ENCODE measurements at places on chromosomes 5 and 9. TPM values are rescaled to one million over a fixed set of nuclear protein-coding genes. Genes with fewer than 3 reads are reported as not detected.

DNA sequence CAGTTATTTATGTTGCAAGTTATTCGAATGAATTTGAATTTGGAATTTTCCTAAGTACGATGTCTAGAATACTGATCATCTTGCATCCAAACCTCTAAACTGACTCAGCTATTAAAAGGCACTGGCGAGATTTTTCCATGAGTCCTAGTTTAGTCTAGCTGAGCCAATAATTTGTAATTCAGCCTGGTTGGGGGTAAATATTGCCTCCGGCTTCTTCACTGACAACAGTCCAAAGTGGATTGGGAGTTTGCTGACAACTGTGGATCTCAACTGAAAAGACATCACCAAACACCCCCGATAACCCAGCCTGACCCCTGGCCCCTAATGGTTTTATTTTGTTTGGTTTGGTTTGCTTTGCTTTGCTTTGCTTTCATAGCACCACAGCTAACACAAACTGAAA is 189.8 kb upstream of the DAPK1 start:
- no peak for DNase-seq

- no peak for DNase-seq
These were observed 350.0 kb downstream of the DEPDC1B start for GRCh38 chr5:60349891-60350415.

- DNase-seq: no peak
These were observed 92.5 kb downstream of the HTR4 start for GRCh38 chr5:148561801-148562311.

DNA sequence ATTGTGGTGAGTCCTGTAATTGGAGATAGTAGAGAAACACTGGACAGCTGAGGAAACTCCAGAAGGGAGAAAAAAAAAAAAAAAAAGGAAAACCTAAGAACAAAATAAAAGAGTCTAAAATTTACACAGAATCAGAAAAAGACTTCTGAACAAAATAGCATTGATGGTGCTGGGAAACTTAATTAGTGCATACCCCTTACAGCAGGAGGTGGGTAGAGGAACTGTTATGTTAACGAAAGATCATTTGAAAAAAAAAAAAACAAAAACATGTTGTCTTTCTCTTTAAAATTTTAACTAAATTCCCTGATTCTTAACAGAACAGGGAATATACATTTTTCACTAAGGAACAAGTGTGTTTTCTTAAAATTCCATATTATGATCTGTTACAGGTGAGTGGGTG is 11.6 kb upstream of the MTX3 start:
- DNase-seq: no peak

The C8G gene
- 0.96 TPM for total RNA-seq

The PCDHGA3 gene
- total RNA-seq: 0.94 TPM

DNA sequence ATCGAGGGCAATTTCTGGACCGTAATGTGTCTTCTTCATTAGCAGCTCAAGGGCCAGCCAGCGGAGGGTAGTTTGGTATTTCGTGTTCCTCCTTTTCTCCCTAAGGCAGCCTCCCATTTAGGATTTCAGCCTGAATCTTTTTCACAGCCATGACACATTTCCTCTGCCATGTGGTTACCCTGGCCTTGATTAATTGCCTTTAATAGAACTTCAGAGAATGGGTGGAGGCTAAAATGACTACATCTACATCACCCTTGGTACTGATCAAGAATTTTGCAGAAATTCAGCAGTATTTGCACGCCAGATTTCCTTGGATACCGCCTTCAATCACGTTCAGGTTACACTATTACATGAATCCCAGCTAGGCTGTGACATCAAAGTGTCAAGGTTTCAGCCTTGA is 58.0 kb downstream of the ADAMTS16 start:
- DNase-seq: no peak

- DNase-seq: no peak
These were observed 923 bp downstream of the RECK start for GRCh38 chr9:36037549-36038122.

- DNase-seq: no peak
These were observed 408.2 kb upstream of the PRR16 start for GRCh38 chr5:120055858-120056257.

The PCDHGA7 gene
- 0.83 TPM for total RNA-seq

- no peak for DNase-seq
These were observed 273.7 kb upstream of the PIK3R1 start for GRCh38 chr5:67941614-67942401.

GRCh38 chr9:114311571-114312512 is 11.1 kb upstream of the ORM1 start:
- no peak for DNase-seq

DNA sequence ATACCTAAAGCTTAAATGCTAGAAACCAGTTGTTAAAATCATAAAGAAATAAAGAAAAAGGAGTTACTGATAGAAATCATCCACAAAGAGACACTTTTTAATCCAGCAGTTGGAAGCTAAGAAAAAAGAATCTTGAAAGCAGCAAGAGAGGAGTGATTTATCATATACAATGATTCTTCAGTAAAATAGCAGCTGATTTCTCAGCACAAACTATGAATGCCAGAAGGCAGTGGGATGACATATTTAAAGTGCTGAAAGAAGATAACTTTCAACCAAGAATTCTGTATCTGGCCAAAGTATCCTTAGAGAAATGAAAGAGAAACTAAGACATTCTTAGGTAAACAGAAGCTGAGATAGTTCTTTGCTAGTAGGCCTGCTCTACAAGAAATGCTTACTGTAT is 366.0 kb downstream of the HTR1A start:
- no peak for DNase-seq

- no peak for DNase-seq
These were observed 27.1 kb downstream of the ZNF608 start for GRCh38 chr5:124719113-124719967.

- no peak for DNase-seq
These were observed 358.4 kb downstream of the ARRDC3 start for GRCh38 chr5:91024727-91025126.

The PCDHA1 gene
- 0.61 TPM for total RNA-seq

DNA sequence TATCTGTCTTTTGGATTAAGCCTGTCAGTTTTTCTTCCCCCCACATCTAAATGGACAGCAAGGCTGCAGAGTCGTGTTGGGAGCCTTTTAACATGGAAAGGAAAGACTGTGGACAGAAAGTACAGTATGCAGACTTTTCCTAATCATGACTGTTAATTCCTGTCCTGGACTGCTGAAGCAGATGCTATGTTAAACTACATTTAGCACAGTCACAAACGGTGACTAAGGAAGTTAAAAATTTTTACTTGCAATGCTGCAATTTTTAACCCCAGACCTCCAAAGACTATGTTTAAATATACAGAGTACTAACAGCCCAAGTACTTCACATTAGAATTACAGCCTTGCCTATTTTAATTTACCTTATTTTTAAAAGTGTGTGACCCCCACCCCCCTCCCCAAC is 51.8 kb downstream of the ELAVL2 start:
- no peak for DNase-seq

The LCP2 gene
- total RNA-seq: not detected

The CTXN3 gene
- not detected for total RNA-seq

DNA sequence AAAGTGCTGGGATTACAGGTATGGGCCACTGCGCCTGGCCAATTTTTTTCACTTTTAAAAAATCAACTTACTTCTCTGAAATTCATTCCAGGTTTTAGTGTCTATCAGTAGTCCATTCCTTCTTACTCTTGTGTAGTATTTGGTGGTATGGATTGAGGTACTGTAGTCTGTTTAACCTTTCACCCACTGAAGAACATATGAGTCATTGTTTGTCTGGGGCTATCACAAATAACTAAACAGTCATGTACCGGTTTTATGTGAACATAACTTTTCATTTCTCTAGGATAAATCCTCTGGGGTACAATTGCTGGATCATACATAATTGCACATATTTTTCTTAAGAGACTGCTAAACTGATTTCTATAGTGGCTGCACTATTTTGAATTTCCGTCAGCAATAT is 1188.0 kb upstream of the CDH9 start:
- DNase-seq: no peak

DNA sequence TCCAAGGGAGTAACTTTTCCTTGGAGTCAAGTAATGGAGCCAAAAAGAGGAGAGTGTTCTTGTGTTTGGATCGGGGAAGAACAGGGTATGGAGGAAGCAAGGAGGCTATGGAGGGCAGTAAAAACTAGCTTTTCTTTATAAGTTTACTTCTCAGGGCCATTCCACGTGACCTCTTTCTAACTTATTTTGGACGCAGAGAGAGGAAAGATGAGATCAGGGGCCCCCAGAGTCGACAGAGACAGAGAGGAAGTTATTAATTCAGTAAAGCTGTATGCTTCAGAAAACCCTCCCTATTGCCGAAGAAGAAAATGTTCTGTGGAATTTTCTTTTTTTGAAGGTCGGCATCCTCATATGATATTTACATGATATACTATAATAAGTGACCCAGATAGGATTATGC is 233.8 kb upstream of the MPDZ start:
- no peak for DNase-seq

DNA sequence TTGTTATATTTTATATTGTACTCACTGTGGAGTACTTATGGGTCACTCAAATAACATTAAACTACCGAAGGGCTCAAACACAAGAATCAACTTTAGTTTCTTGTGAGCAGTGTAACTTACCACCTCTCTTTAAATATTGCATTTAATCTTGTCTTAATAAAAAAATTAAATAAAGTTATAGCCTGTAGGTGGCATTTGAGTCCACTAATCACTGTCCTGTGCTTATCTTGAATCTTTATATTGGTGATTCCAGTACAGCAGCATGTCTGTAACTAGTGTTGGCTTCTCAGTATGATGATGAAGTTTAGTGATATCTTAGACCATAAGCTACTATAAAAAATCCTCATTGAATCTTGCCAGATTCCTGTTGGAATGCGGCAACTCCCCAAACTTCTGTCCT is 313.8 kb downstream of the FAM170A start:
- no peak for DNase-seq

The F2RL1 gene
- 23.0 TPM for total RNA-seq

GRCh38 chr9:93874242-93874641 is 80.9 kb downstream of the BARX1 start:
- DNase-seq: peak; percentile 11

The FOXD4L4 gene
- 0.26 TPM for total RNA-seq

GRCh38 chr5:141199359-141200235 is at the start of gene PCDHB11:
Gene PCDHB11 (plus strand): TSS chr5:141199627. CDS start chr5:141199775, 148 bp downstream.
- no peak for DNase-seq

DNA sequence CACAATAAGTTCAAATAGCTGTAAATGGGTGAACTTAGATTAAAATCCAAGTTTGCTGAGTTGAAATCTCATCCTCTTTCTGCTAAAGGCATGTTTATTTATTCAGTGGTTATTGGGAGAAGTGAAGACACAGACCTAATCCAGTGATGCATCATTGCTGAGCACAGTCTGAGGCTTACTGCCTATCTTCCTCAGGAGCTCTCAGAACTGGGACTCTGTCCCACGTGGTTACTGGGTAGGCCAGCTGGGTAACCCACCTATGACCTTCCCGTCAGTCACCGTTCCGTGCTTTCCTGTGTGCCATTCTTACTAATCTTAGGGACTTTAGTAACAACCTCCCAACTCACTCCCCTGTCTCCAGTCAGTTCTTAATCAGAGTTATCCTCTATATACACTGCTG is 226.8 kb upstream of the ATP10B start:
- no peak for DNase-seq

The ARAP3 gene
- 27.6 TPM for total RNA-seq

- peak; percentile 97 for DNase-seq
These were observed at the start of gene SEMA6A for GRCh38 chr5:116574367-116575325. Gene SEMA6A (minus strand): TSS chr5:116574823. CDS start chr5:116504944, 69,879 bp downstream.

The IFNK gene
- not detected for total RNA-seq

DNA sequence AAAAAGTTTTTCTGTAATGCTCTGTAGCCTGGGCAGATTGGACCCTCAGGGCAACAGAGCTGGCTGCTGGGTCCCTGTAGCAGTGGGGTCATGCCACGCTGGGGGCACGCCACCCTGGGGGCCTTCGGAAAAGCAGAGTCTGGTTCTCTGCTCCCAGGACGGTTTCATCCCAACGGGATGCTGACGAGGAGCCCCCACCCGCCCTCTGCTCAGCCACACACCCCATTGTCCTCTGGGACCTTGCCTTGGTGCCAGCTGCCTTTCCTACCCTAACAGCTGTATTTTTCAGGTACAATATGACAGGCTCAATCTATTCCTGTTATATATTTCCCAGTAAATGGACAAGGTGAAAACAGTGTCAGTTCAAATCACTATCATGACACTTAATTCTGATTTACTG is 29.0 kb upstream of the MVB12B start:
- no peak for DNase-seq

- DNase-seq: no peak
These were observed 1.7 kb downstream of the FREM1 start for GRCh38 chr9:14908295-14909180.

- DNase-seq: no peak
These were observed 29.7 kb downstream of the PWWP2A start for GRCh38 chr5:160089531-160089930.

- no peak for DNase-seq
These were observed 415.0 kb downstream of the NFIB start for GRCh38 chr9:13898957-13899356.

DNA sequence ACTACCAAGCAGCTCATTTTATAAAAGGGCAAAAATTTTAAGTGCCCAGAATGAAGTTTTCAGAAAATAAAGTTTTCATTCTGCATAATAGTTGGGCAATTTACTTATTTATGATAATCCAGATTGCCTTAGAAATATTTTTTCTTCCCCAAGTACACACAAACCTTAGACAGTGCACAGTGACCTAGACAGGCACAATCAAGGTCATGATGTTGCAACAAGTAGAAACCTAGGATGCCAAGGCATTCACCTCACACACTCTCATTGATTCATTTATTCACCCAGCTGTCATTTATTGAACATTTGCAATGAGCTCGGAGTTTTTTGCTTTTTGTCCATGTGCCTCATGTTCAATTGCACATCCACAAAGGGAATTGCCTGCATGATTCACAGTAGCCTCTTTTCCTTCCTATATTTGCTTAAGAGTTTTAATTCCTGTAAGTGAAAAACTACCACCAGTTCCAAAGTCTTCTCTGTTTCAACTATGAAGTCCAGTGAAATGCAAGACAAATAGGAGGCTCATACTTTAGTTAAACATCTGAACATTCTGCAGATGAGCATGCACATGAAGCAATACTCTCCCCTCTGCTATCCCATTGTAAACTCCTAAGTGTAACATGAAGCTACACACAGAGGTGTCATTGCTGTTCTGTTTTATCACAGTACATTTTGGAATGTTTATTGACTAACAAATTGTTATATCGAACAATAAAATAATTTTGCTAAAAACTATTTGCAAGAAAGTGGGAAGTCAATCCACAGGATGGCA is 122.9 kb downstream of the HINT1 start:
- DNase-seq: no peak

The ACER2 gene
- total RNA-seq: 8.9 TPM

DNA sequence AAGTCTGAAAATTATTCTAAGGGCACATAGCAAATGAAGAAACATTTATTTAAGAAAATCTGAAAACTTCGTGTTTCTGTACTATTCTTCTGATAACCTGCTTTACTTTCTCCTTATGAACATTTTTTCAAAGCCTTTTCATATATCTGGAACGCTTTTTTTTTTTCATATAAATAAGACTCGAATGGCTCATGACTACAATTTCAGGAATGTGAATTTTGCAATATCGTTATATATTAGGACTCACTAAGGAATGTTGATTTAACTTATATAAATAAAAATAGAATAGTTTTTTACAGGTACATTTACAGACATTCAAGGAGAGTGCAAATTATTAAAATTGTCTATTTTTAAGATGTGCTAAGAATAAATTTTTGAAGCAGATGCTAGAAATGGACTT is 42.9 kb downstream of the GPBP1 start:
- no peak for DNase-seq
